Activated CD8-positive, alpha-beta T cell treated with anti-CD3 and anti-CD28 coated beads, Interleukin-2, amount 10 ng/mL, durations not matched to agents 7 days and 5 days (primary cell): ENCODE measurements at places on chromosomes 3 and 15.
A peak's percentile ranks its signal among the peaks of the same experiment; 100 is the strongest.

DNA sequence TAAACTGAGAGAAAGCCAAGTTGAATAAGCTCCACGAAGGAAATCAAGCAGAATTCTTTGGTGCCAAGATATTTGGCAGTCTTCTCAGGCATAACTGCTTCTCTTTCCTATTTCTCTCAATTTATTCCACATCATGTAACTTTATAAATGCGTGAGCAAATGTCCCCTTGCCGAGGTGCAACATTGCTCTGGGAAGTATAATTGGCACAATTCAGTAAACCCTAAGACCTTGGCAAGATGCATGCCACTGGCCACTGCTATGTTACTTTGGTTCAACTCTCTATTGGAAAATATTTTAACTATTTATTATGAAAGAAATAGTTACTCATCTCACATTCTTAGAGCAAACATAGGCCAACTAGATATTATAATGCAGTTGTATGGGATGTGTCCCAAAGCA, 170.2 kb downstream of the SUCNR1 start:
- H3K36me3 ChIP-seq: no peaks in the 10 kb centered on the region
- peaks cover 8% of the 10 kb centered on the region for H3K27me3 ChIP-seq
- H3K4me1 ChIP-seq: peaks cover 2% of the 10 kb centered on the region
- DNase-seq: no peak
- no peak overlapping the region for H3K27ac ChIP-seq

DNA sequence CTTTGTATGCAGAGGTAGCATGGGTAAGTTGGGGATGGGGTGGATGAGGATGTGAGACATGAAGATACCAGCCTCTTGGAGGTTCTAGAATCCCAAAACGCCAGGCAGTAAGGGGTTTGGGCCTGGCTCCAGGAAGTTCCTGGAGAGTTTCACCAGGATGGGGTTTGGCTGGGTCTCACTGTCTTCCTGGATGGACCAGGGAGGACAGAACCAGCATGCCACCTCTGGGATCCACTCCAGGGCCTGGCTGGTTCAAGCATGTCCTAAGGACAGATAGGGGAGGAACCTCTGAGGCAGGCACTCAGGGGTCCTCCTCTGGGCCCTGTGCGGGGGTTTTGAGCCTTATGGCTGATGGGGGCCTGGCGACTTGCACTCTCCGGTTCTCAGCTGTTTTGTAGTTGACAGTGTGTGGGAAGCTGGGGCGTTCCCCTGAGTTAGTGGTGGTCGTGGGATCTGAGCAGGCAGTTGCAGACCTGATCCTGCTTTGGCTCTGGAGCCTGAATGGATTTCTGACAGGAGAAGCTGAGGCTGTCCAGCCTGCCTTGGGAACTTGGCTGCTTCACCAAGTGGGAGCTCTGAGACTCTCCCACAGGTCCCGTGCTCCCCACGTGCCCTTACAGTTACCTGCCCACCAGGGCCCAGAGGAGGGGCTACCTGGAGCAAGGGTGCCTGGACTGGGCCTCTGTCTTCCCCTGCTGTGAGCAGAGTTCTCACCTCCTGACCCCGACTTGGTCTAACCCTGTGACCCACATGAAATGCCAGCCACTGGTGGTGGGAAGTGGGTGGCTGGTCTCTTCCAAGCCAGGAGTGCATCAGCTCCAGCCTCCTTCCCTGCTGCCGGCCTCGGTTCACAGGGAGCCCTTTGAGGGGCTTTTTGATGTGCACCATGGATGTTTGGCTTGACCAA, 128.4 kb downstream of the EEFSEC start:
- H3K27ac ChIP-seq: no peak overlapping the region
- no peaks in the 10 kb centered on the region for H3K4me1 ChIP-seq
- no peaks in the 10 kb centered on the region for H3K36me3 ChIP-seq
- DNase-seq: peak; percentile 13
- no peaks in the 10 kb centered on the region for H3K27me3 ChIP-seq

GRCh38 chr3:7700539-7700938, 801.1 kb upstream of the LMCD1 start:
- no peaks in the 10 kb centered on the region for H3K36me3 ChIP-seq
- H3K27ac ChIP-seq: no peak overlapping the region

DNA sequence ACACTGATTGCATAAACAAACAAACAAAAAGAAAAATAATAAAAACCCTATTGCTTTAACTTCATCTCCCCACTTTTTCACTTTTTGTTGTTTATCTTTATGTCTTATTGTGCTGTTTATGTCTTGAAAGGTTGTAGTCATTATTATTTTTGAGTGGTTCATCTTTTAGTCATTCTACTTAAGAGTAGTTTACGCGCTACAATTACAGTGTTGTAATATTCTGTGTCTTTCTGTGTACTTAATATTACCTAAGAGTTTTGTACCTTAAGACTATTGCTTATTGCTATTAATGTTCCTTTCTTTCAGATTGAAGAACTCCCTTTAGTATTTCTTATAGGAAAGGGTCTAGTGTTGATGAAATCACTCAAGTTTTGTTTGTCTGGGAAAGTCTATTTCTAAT, 28.1 kb downstream of the TM4SF18 start:
- no peak overlapping the region for H3K27ac ChIP-seq
- no peak overlapping the region for H3K4me3 ChIP-seq
- no peak for DNase-seq
- no peaks in the 10 kb centered on the region for H3K36me3 ChIP-seq

DNA sequence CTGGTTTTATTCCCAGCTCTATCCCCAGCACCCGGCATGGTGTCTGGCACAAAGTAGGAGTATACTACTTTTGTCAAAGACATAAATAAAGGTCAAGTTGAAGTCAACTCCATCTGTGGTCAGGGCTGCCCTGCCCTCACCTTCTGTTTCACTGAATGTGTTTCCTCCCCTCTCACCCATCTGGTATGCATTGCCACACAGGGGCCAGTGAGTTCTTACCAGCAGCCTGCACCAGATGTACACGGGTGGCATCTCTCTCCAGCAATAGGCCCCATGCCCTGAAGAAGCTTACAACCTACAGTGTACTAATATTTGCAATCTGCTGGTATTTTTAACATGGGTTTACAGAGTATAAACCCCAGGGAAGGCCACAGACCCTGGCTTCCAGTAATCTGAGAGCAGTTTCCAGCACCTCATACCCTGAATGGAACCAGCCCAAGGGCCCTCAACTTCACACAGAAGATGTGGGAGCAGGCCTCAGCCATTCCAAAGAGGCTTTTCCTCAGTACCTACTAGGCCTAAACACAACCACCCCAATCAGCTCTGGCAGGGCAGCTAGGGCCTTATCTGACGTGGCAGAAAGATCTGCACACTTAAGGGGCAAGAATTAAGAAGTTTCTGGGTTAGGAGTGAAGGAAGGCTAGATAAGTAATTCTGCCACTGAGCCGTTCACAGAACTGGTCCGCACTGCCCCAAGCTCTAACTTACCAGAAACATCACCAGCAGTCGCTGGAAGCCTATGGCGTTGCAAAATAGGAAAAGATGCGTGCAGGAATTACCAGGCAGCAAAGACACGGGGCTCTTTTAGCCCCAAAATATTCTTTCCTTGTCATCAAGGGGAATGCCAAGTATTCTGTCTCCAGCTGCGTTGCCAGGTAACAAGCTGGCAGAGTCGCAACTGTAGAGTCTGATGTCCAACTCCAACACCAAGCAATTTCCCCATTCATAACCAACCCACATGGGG, 2.1 kb downstream of the IDH2 start:
- peak overlapping the region; percentile 93 for H3K4me3 ChIP-seq
- H3K4me1 ChIP-seq: peaks cover 73% of the 10 kb centered on the region
- peaks cover 44% of the 10 kb centered on the region for H3K36me3 ChIP-seq
- DNase-seq: peak; percentile 50
- H3K27ac ChIP-seq: peak overlapping the region; percentile 99

DNA sequence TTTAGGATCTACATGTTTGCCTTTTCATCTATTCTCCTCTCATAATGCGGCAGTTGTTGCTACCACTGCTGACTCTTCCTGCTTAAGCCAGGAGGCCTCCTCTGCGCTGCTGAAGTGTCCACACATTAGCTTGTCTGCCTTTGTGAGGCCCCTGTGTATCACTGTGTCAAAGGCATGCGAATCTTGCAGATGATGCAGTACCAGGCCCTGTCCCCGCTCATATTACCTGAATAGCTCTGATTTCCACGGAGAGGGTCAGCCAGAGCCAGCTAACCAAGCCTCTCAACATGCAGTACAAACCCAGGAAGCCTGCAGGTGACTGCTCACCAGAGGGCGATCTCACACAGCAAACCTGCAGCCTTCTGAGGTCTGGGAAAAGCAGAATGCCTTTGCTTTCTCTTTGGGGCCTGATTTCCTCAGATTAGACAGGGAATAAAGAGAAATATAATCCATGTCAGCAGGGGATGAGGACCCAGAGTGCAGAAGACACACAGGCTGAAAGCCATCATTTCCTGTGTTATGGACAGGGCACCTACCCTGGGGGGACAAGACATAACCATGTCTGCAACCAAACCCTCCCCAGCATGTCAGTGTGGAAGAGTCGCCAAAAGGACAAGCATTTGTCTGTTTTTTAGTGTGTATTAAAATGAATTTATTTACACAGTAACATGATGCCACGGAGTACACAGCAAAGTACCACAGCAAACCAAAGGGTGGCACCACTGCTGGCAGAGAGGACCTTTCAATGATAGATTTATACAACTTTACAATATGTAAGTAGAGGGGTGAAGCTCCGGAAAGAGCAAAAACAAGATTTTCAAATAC, 36.8 kb upstream of the TSPAN3 start:
- no peaks in the 10 kb centered on the region for H3K36me3 ChIP-seq
- DNase-seq: peak; percentile 67
- H3K4me1 ChIP-seq: peaks cover 2% of the 10 kb centered on the region
- no peaks in the 10 kb centered on the region for H3K27me3 ChIP-seq

DNA sequence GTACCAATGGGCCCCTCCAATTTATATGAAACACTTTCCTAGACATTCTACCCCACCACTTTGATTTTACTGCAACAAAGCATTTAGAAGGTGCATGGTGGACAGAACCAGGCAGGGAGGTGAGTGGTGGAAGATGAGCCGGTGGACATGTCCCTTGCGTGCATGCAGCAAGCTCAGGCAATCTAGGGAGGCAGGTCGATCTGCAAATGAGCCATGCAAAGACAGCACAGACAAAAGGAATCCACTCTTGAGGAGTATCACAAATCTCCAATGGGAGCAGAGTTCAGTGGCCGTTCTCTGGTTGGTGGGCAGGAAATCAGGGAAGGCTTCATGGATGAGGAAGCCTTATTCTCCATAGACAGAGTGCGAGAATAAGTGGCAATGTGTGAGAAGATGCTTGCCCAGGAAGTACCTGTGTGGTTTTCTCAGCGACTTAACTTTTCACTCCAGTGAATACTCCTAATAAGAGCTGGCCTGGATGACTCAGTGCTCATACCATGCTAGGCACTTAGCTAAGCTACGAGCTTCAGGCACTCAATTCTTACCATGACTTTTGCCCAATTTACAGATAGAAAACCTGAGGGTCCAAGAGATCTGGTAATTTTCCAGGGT, 152.5 kb downstream of the FOXP1 start:
- H3K4me3 ChIP-seq: no peak overlapping the region
- no peak for DNase-seq
- peaks cover 82% of the 10 kb centered on the region for H3K4me1 ChIP-seq
- H3K36me3 ChIP-seq: peaks cover 8% of the 10 kb centered on the region
- H3K27me3 ChIP-seq: no peaks in the 10 kb centered on the region

GRCh38 chr3:69451594-69451993, 65.7 kb upstream of the FRMD4B start:
- no peak overlapping the region for H3K27ac ChIP-seq
- no peak overlapping the region for H3K4me3 ChIP-seq
- no peaks in the 10 kb centered on the region for H3K4me1 ChIP-seq
- no peaks in the 10 kb centered on the region for H3K36me3 ChIP-seq

DNA sequence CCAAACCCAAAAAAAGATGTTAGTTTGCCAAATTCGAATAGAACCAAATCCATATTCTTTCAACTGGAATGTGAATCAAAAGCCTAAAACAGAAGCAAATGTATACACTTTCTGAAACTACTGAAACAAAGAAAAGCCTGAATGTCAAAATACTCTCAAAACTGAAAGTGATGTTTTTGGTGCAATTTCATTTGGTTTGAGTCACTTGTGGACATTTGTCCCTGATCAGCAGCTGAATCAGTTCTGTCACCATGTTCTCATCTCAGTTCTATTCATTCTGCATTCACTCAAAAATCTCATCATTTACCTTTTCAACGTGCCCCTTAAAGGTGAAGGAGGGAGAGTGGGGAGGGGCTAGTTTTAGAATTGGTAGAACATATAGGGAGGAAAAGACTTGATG, 266.8 kb downstream of the ABHD5 start:
- no peaks in the 10 kb centered on the region for H3K36me3 ChIP-seq
- peaks cover 33% of the 10 kb centered on the region for H3K27me3 ChIP-seq
- H3K4me3 ChIP-seq: no peak overlapping the region
- H3K27ac ChIP-seq: no peak overlapping the region
- H3K4me1 ChIP-seq: no peaks in the 10 kb centered on the region

DNA sequence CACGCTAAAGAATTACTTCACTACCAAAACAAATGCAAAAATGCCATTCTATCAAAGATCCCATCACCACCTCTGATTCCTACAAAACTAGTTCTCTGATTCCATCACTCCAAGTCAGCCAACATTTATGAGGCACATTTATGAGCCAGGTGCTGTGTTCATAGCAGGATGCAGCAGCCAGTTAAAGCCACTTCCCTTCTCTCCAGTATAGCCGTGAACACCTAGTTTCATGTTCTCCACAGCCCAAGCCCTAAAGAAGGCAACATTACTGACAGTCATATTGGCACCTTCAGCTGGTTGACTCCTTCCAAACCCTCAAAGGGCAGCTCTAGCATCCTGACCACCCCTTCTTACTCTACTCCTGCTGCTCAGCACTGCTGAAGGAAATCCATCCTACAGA, 36.4 kb downstream of the RYK start:
- no peak overlapping the region for H3K27ac ChIP-seq
- no peaks in the 10 kb centered on the region for H3K36me3 ChIP-seq
- no peak overlapping the region for H3K4me3 ChIP-seq
- DNase-seq: no peak
- peaks cover 10% of the 10 kb centered on the region for H3K4me1 ChIP-seq
- no peaks in the 10 kb centered on the region for H3K27me3 ChIP-seq

GRCh38 chr3:133066026-133066425, 27.8 kb downstream of the TMEM108 start:
- no peaks in the 10 kb centered on the region for H3K36me3 ChIP-seq
- H3K27ac ChIP-seq: no peak overlapping the region
- DNase-seq: no peak
- H3K27me3 ChIP-seq: peaks cover 9% of the 10 kb centered on the region
- H3K4me1 ChIP-seq: no peaks in the 10 kb centered on the region

DNA sequence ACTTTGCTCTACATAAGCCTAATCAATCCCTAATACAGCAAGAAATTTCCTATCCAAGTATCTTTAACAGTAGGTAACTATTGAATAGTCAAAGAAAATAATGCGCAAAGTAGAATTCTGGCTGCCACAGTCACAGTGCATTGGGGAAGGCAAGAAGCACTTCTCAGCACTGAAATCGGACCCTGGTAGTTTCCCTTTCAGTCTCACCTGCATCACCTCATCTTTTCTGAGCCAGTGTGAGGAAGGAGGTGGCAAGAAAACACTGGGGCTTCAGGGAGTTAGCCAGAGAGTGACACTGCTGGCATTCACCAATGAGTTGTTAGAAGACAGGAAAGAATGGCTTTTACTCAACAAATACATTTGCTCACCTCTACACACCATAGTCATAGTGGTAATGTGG, 8.3 kb downstream of the TRIM42 start:
- no peak overlapping the region for H3K27ac ChIP-seq
- no peak for DNase-seq
- H3K36me3 ChIP-seq: no peaks in the 10 kb centered on the region

- H3K36me3 ChIP-seq: no peaks in the 10 kb centered on the region
- H3K27ac ChIP-seq: no peak overlapping the region
These were observed 32.4 kb upstream of the MME start for GRCh38 chr3:155047672-155048071.
